Activated CD8-positive, alpha-beta T cell treated with anti-CD3 and anti-CD28 coated beads for 36 hours (primary cell): ENCODE measurements at places on chromosomes 3 and 15. TPM values are rescaled to one million over a fixed set of nuclear protein-coding genes. Genes with fewer than 3 reads are reported as not detected.
A peak's percentile ranks its signal among the peaks of the same experiment; 100 is the strongest.

- H3K27ac ChIP-seq = no peak overlapping the region
- H3K4me3 ChIP-seq = no peak overlapping the region
- DNase-seq = no peak
- peaks cover 8% of the 10 kb centered on the region for H3K27me3 ChIP-seq
- no peaks in the 10 kb centered on the region for H3K4me1 ChIP-seq
Observed at GRCh38 chr3:137103739-137104138, 146.0 kb downstream of the IL20RB start.

C3orf22 gene
- total RNA-seq = not detected

DNA sequence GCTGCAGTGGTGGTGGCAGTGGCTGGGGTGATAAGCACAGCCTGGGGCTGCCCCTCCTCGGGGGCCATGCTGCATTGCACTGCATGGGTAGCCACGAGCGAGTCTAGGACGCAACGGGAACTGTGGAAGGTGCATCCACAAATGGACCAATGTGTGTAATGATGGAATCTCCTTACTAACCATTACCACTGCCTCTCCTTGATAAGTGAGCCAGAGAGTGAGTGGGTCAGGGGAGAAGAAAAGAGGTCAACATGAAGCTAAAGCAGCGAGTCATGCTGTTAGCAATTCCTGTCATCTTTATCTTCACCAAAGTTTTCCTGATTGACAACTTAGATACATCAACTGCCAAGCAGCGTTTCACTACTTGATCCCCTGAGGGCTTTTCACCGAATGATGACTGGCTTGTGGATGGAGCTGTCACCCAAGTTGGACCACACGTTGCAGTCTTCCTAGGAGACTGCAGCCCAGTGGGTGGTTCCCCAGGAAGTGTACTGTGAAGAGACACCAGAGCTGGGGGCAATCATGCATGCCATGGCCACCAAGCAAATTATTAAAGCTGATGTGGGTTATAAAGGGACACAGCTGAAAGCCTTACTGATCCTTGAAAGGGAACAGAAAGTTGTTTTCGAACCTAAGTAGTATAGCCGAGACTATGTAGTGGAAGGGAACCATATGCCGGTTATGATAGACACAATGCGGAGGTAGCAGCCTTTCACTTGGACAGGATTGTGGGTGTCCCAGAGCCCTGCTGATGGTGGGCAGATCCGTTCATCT, 20.6 kb downstream of the SAMD7 start:
- DNase-seq = no peak
- H3K27me3 ChIP-seq = no peaks in the 10 kb centered on the region
- H3K36me3 ChIP-seq = no peaks in the 10 kb centered on the region
- no peak overlapping the region for H3K4me3 ChIP-seq
- H3K4me1 ChIP-seq = no peaks in the 10 kb centered on the region

DNA sequence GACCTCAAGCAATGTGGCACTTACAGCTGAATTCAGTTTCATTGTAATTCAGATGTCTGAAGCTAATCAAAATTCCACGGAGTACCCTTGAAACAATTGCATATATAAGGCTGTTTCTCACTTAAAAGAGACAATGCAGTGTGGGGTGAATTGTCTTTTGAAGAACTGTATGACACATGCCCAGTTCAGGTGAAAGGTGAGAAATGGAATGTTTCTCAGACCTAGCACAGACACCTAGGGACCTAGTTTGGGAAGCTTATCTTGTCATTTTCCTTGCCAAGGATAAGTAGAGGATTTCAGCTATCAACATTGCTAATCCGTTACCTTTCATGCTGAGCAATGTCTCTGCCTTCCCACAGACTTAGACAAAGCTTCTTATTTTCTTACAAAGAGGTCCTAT, 36.3 kb downstream of the MBNL1 start:
- H3K27ac ChIP-seq = peak overlapping the region; percentile 55
- no peaks in the 10 kb centered on the region for H3K27me3 ChIP-seq
- H3K4me1 ChIP-seq = peaks cover 84% of the 10 kb centered on the region
- H3K4me3 ChIP-seq = no peak overlapping the region

DNA sequence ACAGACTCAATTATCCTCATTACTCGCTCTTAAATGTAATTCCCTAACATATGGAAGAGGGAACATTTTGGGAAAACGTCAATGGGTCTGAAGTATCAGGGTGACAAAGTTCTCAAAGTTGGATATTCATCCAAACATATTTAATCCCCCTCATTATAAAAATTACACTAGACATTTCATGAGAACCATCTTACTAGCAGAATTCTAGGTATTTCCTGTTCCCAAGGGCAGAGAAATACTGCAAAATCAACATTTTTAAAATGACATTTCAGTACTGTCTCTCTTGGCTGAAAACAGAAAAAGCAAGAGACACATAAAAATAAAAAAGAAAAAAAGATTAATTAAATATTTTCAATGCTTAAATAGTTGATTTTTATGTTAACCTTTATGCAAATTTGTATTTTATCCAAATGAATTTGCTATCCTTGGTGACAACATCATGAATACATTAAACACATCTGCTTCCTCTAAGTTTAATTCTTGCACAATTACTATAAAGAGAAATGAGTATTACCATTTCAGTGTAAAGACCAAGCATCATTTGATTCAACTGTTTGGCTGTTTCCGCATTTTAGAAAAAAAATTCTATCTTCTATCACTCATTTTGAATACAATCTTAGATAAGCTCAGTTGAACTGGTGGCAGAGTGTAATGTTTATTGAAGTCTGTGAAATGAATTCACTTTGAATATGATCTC, 114.8 kb upstream of the COL8A1 start:
- no peak for DNase-seq

ZNF770 gene
- total RNA-seq = 67.0 TPM

DNA sequence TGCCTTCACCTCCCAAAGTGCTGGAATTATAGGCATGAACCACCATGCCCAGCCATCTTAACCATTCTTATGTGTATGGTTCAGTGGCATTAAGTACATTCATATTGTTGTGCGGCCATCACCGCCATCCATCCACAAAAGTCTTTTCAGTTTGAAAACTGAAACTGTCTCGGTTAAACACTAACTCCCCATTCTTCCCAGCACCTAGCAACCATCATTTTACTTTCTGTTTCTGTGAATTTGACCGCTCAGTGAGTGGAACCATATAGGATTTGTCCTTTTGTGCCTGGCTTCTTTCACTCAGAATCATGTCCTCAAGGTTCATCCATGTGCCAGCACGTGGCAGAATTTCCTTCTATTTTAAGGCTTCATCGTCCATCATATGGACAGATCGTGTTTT, 5.8 kb downstream of the MCM2 start:
- H3K36me3 ChIP-seq = peaks cover 88% of the 10 kb centered on the region
- peaks cover 34% of the 10 kb centered on the region for H3K4me1 ChIP-seq
- H3K4me3 ChIP-seq = no peak overlapping the region
- H3K27me3 ChIP-seq = no peaks in the 10 kb centered on the region
- no peak for DNase-seq

FGF7 gene
- total RNA-seq = not detected
